Activated T-cell treated with anti-CD3 and anti-CD28 coated beads for 4 hours (primary cell): ENCODE measurements at places on chromosomes 7 and 10.

- no peak for DNase-seq
Observed at GRCh38 chr10:33732161-33732680, 397.8 kb upstream of the NRP1 start.

- no peak for DNase-seq
Observed at GRCh38 chr7:74441801-74442200, 11.9 kb upstream of the GTF2IRD1 start.

GRCh38 chr7:65923316-65923715, 50.4 kb downstream of the VKORC1L1 start:
- no peak for DNase-seq

GRCh38 chr7:20104696-20105095, 112.5 kb downstream of the MACC1 start:
- DNase-seq = no peak

- no peak for DNase-seq
Observed at GRCh38 chr7:99440195-99440594, 1.5 kb downstream of the CPSF4 start.

DNA sequence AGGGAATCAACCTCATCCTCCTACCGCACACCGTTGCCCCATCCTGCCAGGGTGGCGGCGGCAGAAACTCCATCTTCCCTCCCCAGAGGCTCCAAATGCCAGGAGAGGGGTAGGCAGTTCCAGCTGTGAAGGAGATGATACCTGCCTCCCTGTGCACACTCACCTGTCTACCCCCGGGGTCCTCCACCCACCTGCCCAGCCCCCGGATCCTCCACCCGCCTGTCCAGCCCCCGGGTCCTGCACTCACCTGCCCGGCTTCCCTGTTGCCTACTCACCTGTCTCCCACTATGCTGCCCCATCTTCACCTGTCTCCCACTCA, 13.4 kb upstream of the DNAAF5 start:
- DNase-seq = no peak

- no peak for DNase-seq
Observed at GRCh38 chr10:94232711-94233383, 129.9 kb downstream of the NOC3L start.

GRCh38 chr7:132942701-132943100, 139.2 kb downstream of the CHCHD3 start:
- no peak for DNase-seq

- DNase-seq = no peak
Observed at GRCh38 chr10:26408858-26409494, 29.2 kb upstream of the APBB1IP start.

DNA sequence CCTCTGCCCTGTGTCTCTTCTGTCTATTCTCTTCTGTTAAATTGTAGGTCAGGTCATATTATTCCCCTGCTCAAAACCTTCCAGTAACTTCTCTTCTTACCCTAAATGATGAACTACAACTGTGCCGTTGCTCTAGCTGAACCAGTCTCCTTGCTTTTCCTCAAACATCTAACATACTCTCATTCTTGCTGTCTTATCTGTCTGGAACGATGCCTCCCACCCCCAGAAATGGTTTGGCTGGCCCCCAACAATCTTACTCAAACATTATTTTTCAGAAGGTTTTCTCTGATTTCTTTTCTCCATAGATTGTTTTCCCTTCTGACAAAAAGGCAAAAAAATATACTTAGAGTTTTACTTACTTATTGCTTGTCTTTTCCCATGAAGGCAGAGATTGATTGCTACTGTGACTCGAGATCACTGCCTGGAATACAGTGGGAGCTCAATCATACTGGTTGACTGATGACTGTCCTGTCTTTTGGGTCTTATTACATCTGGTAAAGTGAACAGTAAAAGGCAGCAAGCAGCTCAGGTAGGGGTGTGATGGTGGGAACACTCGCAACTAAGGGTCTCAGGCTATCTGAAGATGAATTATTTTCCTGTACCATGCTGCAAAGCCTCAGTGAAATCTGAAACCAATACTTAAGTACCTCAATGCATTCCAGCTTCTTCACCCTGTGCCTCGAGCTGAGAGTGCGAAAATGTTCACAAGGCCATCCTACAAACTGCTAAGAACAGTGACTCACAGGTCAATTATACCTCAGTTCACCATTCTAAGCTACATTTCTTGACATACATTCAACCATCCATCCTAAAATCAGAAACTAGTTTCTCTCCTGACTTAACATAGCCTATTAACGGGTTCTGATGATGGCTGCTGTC, 67.6 kb downstream of the DNMBP start:
- DNase-seq = no peak
